ENCODE measurements at places on chromosomes 3 and 15.

GRCh38 chr3:53227993-53228885, 27.6 kb downstream of the TKT start:
- no peak for DNase-seq

DNA sequence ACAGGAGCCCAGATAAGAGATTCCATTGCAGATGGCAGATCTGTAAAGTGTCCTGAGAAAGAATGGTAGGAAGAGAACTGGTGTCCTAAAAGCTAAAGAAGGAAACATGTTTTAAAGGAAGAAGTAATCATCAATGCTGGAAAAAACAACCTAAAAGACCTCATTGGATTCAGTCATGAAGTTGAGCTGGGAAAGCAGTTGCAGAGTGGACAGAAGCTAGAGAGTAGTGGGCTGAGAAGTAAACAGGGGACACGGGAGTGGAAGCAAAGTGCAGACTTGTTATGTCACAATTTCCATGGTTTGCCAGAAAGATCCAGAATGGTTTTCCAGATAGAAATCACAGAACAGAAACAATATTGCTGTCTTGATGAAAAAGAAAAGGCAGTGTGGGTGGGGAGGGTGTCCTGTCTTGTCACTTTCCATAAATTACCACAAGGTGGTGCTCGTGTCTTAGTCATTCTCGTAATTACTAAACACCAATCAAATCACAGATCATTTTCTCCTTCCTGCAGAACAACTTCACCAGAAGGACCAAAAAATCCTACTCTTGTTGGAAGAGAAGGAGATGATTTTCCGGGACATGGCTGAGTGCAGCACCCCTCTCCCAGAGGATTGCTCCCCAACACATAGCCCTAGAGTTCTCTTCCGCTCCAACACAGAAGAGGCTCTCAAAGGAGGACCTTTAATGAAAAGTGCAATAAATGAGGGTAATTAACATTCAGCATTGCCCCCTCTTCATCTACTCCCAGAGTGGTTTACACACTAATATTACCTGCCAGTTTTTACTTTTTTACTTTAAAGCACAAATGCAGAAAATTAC, 64.5 kb downstream of the KLHL25 start:
- no peak for DNase-seq

DNA sequence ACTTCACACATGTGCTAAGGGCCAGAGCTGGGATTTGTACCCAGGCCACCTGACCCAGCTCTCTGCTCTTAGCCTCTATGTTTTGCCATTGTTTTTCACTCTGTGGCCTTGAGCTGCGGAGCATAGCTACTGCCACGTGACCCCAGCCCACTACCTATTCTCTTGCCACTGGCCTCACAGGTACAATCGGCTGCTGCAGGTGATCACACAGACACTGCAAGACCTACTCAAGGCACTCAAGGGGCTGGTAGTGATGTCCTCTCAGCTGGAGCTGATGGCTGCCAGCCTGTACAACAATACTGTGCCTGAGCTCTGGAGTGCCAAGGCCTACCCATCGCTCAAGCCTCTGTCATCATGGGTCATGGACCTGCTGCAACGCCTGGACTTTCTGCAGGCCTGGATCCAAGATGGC, 46.2 kb downstream of the SEMA3G start:
- no peak for DNase-seq

- no peak for DNase-seq
Measured at GRCh38 chr15:92061511-92062195, 208.1 kb downstream of the SLCO3A1 start.

GRCh38 chr3:72157748-72158638, 373.0 kb upstream of the PROK2 start:
- DNase-seq, result no peak

- DNase-seq, result no peak
Measured at GRCh38 chr15:96107916-96108315, 222.6 kb upstream of the NR2F2 start.

DNA sequence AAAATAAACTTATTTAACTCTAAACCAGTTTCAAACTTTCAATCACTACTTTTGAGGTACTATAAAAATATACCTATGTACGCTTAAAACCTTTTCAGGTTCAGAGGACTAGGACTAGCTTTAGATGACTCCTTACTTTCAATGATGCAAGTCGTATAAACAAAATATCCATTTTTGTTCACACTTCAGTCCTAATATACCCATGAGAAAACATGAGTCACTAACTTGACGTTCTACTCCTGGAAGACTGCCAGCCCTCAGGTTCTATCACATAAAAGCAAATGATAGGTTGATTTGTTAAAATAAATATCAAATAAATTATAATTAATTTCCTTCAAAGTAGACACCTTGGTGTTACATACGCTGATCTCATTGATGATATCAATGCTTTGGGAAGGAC, 10.6 kb upstream of the P3H2 start:
- no peak for DNase-seq

- no peak for DNase-seq
Measured at GRCh38 chr3:180181387-180181786, 144.7 kb upstream of the PEX5L start.

DNA sequence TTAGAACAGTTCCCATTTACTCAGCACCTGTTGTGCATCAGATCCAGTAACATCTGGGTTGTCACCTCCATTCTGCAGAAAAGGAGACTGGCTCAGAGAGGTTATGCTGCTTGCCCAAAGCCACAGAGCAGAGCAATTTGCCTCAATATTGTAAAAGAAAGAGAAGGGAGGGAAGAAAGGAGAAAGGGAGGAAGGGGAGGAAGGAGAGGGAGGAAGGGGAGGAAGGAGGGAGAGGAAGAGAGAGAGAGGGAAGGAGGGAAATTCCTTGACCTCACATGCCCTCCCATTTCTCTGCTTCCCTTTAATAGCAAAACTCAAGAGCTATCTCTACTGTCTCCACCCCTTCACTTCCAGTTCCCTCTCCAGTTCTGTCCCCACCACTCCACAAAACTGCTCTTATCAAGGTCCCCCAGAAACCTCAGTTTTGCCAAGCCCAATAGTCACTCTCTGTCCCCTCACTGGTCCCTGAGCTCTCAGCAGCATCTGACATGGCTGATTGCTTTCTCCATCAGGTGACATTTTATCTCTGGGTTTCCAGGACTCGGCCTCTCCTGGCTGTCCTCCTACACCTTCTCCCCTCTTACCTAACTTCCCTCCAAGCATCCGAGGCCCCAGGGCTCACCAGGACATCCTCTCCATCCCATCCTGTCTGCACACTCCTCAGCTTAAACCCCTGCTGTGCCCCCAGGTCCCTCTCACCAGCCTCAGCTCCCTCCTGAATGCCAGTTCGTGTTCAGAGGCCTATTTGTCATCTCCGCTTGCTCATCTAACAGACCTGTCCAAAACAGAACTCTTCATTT, 104.7 kb upstream of the LINGO1 start:
- no peak for DNase-seq

GRCh38 chr3:16343101-16343500, 78.1 kb downstream of the OXNAD1 start:
- DNase-seq, result no peak

GRCh38 chr3:4906107-4906621, 73.1 kb upstream of the BHLHE40 start:
- DNase-seq, result no peak

GRCh38 chr3:144915202-144915601, 943.6 kb downstream of the DIPK2A start:
- DNase-seq, result no peak

- DNase-seq, result no peak
Measured at GRCh38 chr3:149021830-149022229, 30.5 kb downstream of the GYG1 start.

Measured in H9 (cell line).